ENCODE measurements at places on chromosomes 7 and 10. TPM values are rescaled to one million over a fixed set of nuclear protein-coding genes. Genes with fewer than 3 reads are reported as not detected.

DNA sequence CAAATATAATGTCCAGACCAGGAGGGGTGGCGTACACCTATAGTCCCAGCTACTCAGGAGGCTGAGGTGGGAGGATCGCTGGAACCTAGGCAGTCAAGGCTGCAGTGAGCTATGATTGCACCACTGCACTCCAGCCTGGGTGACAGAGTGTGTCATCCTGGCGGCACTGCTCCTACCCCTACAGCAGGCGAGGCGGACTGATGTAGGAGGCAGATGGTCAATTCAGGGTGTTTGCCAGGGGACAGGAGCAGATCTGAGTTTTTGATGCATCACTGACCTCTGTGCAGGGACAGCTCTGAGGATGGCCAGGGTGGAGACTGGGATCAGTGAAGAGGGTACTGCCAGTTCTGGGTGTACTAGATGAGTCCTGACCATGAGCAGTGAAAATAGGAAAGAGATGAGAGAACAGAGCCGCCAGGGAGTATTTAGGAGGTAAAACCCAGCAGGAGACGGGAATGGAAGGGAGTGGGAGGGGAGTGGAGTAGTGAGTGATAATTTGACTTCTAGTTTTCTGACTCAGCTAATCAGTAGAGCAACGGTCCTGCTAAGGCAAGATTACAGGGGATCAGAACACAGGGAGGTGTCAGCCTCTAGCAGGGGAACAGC, 75.3 kb downstream of the HIP1 start:
- DNase-seq = no peak

DNA sequence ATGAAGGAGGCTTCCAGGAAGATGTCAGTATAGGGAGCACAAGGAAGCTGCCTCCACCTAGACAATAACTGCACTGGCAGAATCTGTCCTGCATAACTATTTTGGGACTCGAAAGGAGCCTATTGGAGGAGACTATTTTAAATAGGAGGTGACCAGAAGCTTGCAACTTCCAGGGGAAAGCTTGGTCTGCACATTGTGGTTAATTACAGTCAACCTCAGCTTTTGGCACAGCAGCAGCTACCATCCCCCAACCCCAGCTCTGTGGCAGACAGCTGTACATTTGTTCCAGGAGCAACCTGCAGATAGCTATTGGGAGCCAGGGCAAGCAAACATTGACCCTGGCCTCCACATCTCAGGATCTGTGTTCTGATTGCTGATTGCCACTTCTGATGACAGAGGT, 46.3 kb upstream of the NANOS1 start:
- DNase-seq = no peak

GRCh38 chr10:1651270-1651966, 85.9 kb downstream of the ADARB2 start:
- DNase-seq = no peak

DNA sequence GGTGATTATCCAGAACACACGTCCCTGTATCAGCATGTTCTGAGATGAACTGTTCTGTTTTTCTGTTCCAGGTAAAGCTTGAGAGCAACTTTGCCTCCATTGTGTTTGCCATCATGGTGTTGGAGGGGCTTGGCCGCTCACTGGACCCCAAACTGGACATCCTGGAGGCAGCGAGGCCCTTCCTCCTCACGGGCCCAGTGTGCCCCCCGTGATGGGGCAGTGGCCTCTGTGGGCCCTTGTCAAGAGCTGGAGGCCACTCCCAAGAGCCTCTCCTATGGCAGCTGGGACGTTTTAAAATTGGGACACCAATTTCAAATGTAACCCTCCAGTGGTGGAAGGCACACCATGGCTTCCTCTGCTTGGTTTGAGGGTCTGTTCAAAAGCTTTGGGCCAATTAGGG, 1.9 kb upstream of the NDUFB2 start:
- no peak for DNase-seq

DNA sequence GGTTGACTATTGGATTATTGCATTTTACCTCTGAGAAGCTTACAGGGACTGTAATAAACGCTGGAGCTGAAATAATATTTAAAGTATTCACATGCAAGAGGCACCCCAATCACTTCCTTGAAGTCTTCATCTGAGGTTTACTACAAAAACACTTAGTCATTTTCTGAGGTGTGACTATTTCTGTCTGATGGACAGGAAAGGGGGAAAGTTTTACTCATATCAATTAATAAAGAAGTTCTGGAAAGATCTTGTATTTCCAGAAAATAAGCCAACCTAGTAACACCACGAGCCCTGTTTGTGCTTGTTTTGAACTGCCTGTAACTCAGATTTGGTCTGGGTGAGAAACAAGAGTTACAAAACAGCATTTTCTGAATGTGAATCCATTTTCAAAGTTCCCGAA, 63.9 kb upstream of the PRKCQ start:
- DNase-seq = no peak

DNA sequence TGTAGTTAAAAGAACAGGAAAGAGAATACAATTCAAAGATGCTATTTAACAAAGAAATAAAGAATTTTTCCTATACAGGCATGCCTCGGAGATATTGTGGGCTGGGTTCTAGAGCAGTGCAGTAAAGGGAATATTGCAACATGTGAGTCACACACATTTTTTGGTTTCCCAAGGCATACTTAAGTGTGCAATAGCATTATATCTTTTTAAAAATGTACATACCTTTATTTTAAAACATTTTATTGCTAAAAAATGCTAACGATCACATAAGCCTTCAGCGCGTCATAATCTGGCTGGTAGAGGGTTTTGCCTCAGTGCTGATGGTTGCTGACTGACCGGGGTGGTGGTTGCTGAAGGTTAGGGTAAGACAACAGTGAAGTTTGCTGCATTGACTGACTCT, 54.4 kb downstream of the ESYT2 start:
- no peak for DNase-seq

MOGAT3 gene
- total RNA-seq = not detected

All from activated CD8-positive, alpha-beta T cell treated with anti-CD3 and anti-CD28 coated beads, Interleukin-2, amount 10 ng/mL, durations not matched to agents 7 days and 5 days (primary cell).